ENCODE measurements at places on chromosomes 6 and 20. TPM values are rescaled to one million over a fixed set of nuclear protein-coding genes. Genes with fewer than 3 reads are reported as not detected.

Gene CD93
- 442 TPM for total RNA-seq

Gene GPR6
- total RNA-seq, result not detected

Gene SCUBE3
- 0.75 TPM for total RNA-seq

Gene PLA2G7
- total RNA-seq, result not detected

Gene GATA5
- not detected for total RNA-seq

Gene SEMG1
- not detected for total RNA-seq

Gene TMEM244
- not detected for total RNA-seq

Gene CLPSL1
- total RNA-seq, result not detected

Gene CD40
- total RNA-seq, result 9.5 TPM

Gene C6orf58
- total RNA-seq, result not detected

Gene ULBP2
- 6.9 TPM for total RNA-seq

Gene CCN6
- total RNA-seq, result not detected

Gene NTSR1
- total RNA-seq, result 0.27 TPM

Gene MUCL3
- not detected for total RNA-seq
